ENCODE measurements at places on chromosomes 11 and 22.

DNA sequence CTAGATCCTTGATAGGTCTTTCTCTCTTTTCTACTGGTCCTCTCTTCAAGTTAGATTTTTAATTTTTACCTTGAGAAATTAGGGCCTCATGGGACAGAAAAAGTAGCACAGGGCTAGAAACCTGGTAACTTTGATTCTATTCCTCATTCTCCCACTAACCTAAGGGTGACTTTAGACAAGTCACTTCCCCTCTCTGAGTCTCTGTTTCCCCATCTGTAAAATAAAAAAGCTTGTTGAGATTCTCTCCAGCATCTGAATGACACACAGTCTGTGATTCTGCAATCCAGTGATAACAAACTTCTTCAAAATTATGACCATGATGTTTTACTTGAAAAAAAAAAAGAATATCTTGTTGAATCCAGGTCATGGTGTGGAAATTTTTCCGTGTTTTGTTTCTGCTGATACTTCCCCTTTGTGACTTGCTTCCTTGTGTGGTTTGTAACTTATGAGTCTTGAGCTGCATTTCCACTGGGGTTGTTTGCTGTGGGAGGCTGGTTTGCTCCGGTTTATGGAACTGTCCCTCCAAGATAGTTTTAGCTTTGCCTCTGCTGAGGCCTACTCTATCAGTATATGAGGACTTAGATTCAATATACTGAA lies 9.8 kb upstream of the MPEG1 start:
- no peak for DNase-seq

DNA sequence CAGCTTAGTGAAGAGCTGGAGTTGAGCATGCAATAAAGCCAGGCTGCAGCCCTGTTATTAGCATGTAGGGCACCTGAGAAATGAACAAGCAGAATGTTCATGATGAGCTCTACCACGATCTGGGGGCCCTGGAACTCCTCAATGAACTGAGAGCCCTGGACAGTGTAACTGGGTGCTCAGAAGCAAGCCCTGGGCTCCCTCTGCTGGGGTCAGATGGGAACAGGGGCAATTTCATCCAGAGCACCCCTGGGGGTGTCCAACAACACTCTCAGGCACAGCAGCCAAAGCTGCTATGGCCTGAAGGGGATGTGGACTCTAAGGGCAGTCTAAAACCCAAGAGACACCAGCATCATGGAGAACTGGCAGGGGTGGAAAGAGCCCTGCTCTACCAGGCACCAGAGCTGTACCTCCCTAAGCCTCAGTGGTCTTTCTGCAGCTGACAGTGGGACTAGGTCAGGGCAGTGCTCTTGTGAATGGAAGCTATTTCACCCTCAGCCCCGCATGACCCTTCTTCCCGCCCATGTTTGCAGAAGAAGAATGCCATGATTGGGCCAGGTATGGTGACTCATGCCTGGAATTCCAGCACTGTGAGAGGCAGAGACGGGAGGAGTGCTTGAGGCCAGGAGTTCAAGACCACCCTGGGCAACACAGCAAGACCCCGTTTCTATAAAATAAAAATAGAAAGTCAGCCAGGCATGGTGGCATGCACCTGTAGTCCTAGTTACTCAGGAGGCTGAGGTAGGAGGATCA lies 28.9 kb downstream of the THOC5 start:
- DNase-seq: peak; percentile 13

GRCh38 chr11:13535819-13536218 lies 40.0 kb upstream of the PTH start:
- no peak for DNase-seq

DNA sequence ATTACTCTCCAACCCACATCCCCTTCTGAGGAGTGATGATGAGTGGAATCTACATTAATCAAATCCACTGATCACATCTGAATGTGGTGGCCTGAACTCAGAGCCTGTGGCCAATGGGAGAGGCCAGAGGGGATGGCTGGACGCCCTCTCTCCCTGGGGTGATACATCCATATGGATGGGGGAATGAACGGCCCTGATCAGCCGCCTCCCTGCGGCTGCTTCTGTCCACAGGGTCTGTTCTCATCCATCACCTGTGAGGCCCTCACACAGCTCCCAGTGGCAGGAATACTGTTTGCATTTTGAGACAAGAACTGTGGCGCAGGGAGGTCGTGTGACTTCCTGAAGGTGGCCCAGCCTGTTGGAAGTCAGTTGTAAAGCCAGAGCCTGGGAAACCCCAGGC lies 78.3 kb upstream of the SHISAL1 start:
- no peak for DNase-seq

DNA sequence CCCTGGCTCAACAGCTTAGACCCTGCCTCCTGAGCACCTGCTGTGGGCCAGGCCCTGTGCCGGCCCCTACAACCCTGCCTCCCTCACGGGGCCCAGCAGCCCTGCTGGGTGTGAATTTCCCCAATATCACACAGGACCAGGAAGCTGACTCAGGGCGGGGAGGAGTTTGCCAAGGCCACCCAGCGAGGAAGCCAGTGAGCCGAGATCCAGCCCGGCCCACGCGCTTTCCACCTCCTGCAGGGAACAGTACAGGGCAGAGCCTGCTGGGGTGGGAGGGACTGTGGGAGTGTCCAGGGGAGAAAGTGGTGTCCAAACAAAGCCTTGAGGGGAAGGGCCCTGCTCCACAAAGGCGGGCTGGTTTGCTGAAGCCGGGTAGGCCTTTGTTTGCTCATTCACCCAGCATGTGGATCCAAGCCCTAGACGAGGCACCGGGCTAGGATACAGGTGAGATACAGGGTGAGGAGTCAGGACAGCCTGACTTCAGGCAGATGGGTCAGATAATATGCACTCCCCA lies 26.8 kb downstream of the RPL3 start:
- DNase-seq: no peak

GRCh38 chr11:63521896-63522295 lies 14.7 kb upstream of the PLAAT4 start:
- DNase-seq: no peak

DNA sequence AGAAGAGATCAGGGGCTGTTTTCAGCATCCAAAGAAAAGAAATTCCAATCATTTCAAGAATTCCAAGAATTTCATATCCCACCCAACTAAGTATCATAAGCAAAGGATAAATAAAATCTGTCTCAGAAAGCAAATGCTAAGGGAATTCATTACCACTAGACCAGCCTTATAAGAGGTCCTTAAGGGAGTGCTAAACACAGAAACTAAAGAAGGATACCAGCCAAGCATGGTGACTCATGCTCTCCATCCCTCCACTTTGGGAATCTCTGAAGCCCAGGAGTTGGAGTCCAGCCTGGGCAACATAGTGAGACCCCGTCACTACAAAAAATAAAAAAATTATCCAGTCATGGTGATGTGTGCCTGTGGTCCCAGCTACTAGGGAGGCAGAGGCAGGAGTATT lies 17.8 kb downstream of the FADD start:
- DNase-seq: no peak

DNA sequence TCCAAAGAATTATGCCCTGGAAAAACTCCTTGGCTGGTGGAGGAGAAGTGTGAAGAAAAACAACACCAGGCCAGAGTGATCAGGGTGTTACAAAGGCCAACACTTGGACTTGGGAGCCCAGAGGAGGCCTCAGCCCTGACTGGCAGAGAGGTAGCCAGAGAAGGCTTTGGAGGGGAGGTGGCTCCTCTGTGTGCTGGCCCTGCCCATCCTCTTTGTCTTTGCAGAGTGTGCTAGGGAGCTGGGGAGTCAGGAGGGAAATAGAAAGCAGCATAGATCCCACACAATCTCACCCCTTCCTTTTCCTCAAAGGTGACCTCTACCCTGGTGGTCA lies 12.0 kb upstream of the P2RY6 start:
- no peak for DNase-seq

- DNase-seq: no peak
Measured at GRCh38 chr11:111562692-111563389, 22.3 kb downstream of the LAYN start.

DNA sequence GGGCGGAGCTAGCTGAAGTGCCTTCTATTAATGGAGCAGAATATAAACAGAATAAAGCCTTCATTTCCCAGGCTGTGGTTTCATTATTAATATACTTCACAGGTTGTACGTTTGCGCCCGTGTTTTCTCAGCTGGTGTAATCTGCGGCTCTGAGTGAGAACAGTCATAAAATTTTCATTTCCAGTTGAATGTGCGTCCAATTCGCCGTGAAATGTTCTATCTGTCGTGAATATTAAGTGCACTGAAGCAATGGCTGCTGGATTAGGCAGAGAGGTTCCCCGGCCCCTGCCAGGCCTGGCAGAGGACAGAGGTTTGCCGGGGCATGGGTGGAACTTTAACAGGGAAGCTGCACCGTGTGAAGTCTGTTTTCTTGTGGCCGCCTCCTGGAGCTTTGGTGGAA lies 874.4 kb downstream of the NTM start:
- no peak for DNase-seq

DNA sequence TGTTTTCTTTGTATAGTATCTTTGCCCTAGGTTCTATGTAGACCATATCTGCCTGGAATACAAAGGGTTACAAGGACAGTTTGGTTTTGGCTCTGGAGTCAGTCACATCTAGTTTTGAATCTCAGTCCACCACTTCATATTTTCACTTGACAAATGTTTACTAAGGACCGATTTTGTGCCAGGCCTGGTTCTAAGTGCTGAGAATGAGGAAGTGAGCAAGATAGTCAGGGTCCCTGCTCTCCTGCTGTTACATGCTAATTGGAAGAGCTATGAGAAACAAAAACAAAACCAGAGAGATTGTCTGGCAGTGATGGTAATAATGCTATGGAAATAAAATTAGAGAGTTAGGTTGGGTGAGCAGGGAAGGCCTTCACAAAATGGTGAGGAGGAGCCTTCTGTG lies 66.1 kb upstream of the ARHGAP20 start:
- DNase-seq: no peak

- no peak for DNase-seq
Measured at GRCh38 chr11:20368438-20368837, 4.9 kb downstream of the HTATIP2 start.

- peak; percentile 43 for DNase-seq
Measured at GRCh38 chr11:61756452-61757212, 4.2 kb downstream of the MYRF start.

- DNase-seq: no peak
Measured at GRCh38 chr11:16169956-16170847, 186.1 kb downstream of the SOX6 start.

All from CD4-positive, alpha-beta T cell (primary cell).